ENCODE measurements at places on chromosomes 6 and 20. TPM values are rescaled to one million over a fixed set of nuclear protein-coding genes. Genes with fewer than 3 reads are reported as not detected.

MAS1 gene
- not detected for total RNA-seq

DNA sequence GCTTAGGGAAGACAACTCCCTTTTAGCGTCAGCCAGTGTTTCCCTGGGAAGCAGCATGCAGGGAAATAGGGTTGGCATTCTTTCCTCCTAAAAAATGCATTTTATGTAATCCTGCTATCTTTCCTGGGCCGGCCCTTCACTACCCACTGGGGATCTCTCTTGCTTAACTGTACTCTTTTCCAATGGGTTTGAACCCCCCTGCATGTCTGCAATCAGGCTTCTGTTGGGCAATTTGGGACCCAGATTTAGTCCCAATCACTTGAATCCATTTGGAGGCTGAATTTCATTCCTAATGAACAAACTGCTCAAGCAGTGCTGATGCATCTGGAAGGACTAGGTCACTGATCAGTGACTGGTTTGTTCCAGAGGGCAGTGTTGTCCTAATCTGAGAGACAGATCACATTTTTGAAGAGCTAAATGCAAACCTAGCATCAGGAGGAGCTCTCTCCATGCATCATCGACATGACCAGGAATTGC, 152.0 kb downstream of the TSHZ2 start:
- no peak for DNase-seq

DNA sequence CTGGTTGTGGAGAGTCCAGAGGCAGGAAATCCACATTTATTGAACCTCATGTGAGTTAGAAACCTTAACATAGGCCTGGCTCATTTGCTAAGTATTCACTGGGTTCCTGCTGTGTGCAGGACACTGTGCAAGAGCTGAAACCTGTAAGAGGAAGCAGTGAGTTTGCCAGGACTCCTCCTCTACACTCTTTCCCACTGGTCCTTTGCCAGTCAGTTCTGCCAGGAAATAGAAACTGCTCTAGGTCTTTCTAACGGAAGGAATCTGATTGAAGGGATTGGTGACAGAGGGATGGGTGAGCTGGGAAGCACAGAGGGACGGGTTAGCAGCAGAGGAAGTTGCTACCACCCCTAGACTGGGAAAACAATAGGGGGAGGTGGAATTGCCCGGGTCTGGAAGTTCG, 234.2 kb upstream of the ECI2 start:
- peak; percentile 51 for DNase-seq

GRCh38 chr6:157265635-157266034, 57.7 kb downstream of the TMEM242 start:
- no peak for DNase-seq

- no peak for DNase-seq
These were observed 559.4 kb upstream of the AGPAT4 start for GRCh38 chr6:161833099-161833860.

GRCh38 chr6:149480502-149481280, 4.1 kb downstream of the ZC3H12D start:
- DNase-seq = no peak

DEFB121 gene
- total RNA-seq = not detected

GRCh38 chr6:16903470-16903869, 142.2 kb upstream of the ATXN1 start:
- no peak for DNase-seq

GRCh38 chr20:41664584-41664983, 46.4 kb upstream of the CHD6 start:
- no peak for DNase-seq

MEI4 gene
- total RNA-seq = 1.2 TPM

DNA sequence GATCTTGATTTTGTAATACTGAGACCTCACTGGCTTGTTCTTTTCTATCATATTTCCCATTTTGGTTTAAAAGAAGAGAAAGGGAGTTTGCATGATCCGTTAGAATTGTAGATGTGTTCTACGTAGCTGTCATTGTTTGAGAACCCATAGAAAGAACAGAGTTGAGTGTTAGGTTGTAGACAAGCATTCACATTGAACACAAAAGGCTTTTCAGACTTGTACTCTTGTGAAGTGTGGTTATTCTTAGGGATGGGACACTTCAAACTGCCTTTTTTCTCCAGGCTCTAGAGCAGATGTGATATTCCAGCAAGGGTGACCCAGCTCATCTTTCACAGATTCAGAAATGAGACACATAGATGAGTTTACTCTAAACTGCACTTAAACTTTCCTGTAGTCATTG, 19.9 kb downstream of the FOXO3 start:
- DNase-seq = no peak

- peak; percentile 4 for DNase-seq
These were observed 67.1 kb downstream of the ESF1 start for GRCh38 chr20:13717631-13718044.

B3GAT2 gene
- under 0.01 TPM for total RNA-seq

GRCh38 chr6:130513770-130514169, 148.0 kb downstream of the TMEM200A start:
- DNase-seq = peak; percentile 94

GRCh38 chr6:89492025-89492640, 59.2 kb downstream of the ANKRD6 start:
- DNase-seq = no peak

GRCh38 chr20:24810676-24811407, 138.2 kb upstream of the CST7 start:
- no peak for DNase-seq

SPAG4 gene
- 37.0 TPM for total RNA-seq

DNA sequence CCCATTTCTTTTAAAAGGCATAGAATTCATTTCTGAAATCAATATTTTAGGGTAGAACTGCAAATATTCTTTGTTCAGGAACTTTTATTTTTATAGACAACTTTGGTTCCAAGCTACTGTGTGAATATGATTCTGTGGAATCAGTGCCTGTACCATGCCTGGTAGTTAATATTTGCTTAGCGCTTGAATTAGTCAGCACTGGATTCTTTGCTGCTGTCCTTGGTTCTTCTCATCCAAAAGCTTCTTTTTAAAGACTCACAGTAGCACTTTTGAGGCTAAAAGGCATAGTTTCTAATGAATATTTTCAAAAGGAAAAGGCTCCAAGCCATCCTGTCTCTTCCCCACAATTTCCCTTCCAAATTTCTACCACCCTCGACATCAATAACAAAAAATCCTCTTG, 109.5 kb downstream of the SLC35F1 start:
- no peak for DNase-seq

GRCh38 chr6:14499841-14500240, 382.3 kb downstream of the CD83 start:
- peak; percentile 84 for DNase-seq

DOK5 gene
- total RNA-seq = under 0.01 TPM

DNA sequence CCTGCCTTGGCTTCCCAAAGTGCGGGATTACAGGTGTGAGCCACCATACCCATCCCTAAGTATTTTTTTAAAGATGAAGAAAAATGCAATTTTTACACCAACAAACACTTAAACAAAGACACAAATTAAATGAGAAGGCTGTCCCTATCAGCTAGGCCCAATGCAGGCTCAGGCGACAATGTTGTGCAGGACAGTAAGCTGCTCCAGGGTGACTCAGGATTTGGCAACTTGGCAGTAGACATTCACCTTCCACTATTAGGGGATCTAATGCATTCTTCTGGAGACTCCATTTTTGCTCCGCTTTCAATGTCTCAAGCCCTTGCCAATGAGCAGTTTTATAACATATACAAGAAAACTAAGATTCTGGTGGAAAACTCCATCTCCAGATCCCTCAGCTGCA, 19.7 kb downstream of the NDRG3 start:
- DNase-seq = no peak

CDH22 gene
- total RNA-seq = not detected

COX4I2 gene
- not detected for total RNA-seq

GRCh38 chr6:139355777-139356445, 18.5 kb downstream of the CITED2 start:
- no peak for DNase-seq

Measured in renal cortical epithelial cell (primary cell).